Esophagus muscularis mucosa (tissue), 4 donors: ENCODE measurements at places on chromosomes 3 and 15. TPM values are rescaled to one million over a fixed set of nuclear protein-coding genes. Genes with fewer than 3 reads are reported as not detected.

The DAZL gene
- not detected for total RNA-seq

The MKRN3 gene
- not detected for total RNA-seq

The ALDH1L1 gene
- total RNA-seq, result 19.2 TPM

The FILIP1L gene
- total RNA-seq, result 134 TPM

The CPLX3 gene
- not detected for total RNA-seq

The VIPR1 gene
- 3.0 TPM for total RNA-seq

The FBXW12 gene
- 0.65 TPM for total RNA-seq

The HEG1 gene
- 78.0 TPM for total RNA-seq

The EIF4A2 gene
- total RNA-seq, result 442 TPM

The FGD5 gene
- 15.4 TPM for total RNA-seq

The SNTN gene
- not detected for total RNA-seq

The RNF7 gene
- total RNA-seq, result 47.2 TPM

The CD80 gene
- total RNA-seq, result not detected

The ERICH6 gene
- total RNA-seq, result not detected

GRCh38 chr3:113719294-113719693 lies 22.9 kb upstream of the USF3 start:
- no peak for DNase-seq

- DNase-seq, result peak; percentile 60
Observed at GRCh38 chr15:50229336-50229735, 36.2 kb downstream of the HDC start.

- no peak for DNase-seq
Observed at GRCh38 chr15:37995461-37996347, 61.3 kb downstream of the TMCO5A start.

DNA sequence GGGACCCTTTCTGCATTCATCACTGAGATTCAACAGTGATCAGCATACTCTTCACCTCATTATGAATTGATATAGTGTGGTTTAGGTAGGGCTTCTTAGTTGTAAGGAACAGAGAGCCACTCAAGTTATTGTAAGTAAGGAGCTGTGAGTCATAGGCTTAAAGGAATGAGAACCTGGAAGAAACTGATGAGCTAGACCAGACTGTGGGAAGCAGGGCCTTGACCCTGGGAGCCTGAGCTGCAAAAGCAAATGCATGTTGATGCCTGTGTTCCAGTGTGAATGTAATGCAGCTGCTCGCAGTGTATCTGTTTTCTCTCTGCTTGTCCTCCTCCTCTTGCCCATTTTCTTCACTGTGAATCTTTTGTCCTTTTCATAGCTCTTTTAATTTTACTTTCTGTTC lies 13.6 kb downstream of the ZKSCAN7 start:
- no peak for DNase-seq

- no peak for DNase-seq
Observed at GRCh38 chr3:18735005-18735404, 309.9 kb upstream of the SATB1 start.

DNA sequence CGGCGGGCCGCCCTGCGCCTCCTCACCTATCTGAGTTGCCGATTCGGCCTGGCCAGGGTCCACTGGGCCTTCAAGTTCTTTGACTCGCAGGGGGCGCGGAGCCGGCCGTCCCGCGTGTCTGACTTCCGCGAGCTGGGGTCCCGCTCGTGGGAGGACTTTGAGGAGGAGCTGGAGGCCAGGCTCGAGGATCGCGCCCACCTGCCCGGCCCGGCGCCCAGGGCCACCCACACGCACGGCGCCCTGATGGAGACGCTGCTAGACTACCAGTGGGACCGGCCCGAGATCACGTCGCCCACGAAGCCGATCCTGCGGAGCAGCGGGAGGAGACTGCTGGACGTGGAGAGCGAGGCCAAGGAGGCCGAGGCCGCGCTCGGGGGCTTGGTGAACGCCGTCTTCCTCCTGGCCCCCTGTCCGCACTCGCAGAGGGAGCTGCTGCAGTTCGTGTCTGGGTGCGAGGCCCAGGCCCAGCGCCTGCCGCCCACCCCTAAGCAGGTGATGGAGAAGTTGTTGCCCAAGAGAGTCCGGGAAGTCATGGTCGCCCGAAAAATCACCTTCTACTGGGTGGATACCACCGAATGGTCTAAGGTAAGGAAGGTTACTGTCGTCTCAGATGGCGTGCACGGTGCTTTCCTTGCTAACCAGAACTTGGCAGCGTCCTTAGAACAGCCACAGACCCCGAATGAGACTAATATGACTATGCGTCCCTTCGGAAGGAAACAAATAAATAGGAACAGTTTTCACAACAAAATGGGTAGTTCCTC lies 567 bp downstream of the TICRR start:
- no peak for DNase-seq

GRCh38 chr15:55770261-55770660 lies 27.3 kb upstream of the PRTG start:
- DNase-seq, result no peak

DNA sequence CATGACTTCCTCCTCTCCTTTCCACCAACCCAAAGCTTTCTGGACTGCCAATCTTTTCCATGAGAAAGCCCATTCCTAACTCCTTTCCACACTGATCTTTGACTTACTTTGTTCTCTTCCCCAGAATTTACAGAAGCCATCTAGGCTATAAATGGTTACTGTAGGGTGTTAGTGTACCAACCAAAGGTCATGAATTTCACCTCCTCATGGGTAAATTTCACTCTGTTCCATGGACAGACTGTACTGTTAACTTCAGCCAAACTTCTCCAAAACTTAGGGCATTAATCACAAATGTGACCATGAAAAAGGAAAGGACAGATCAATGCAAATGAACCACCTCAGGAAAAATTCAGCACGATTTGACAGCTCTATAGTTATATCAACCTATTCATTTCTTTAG lies 54.9 kb downstream of the ATOSA start:
- DNase-seq, result no peak

- DNase-seq, result no peak
Observed at GRCh38 chr15:72851586-72851985, 68.0 kb upstream of the ADPGK start.

- DNase-seq, result no peak
Observed at GRCh38 chr3:17972959-17973906, 230.8 kb upstream of the TBC1D5 start.

- DNase-seq, result no peak
Observed at GRCh38 chr15:64249883-64250575, 87.2 kb upstream of the PPIB start.

DNA sequence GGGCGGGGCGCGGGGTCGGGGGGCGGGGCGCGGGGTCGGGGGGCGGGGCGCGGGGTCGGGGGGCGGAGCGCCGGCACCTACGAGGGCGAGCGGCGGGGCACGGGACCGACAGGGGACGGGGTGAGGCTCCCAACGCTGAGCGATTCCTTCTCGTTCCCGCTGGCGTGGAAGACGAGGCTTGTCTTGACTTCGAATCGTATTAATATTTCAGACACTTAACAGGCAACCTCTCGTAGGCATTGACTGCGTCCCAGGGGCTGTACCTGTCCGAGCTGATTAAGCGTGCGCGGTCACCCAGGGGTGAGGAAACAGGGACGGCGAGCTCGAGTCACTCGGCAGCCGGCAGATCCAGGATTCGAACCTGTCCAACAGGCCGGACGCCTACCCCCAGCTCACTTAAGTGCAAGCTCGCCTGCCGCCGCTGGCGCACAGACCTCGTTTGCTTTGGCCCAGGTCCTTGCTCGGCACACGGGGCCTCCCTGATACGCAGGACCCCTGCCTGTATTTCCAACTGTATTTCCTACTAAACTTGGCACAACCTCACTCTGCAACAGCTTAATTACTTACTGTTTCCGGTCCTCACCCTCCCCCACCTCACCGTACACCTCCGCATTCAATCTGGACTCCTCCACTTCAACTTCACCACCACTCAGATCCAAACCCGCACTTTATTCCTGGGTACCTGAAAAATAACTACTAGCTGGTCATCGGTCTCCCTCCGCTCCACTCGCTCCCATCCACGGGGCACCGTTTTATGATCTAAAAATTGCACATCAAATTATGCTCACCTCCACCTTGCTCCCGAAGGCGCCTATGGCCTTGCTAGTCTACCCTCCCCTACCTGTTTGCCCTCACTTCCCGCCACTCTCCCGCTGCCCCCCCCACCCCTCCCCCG lies 722 bp upstream of the ZXDC start:
- DNase-seq, result no peak

DNA sequence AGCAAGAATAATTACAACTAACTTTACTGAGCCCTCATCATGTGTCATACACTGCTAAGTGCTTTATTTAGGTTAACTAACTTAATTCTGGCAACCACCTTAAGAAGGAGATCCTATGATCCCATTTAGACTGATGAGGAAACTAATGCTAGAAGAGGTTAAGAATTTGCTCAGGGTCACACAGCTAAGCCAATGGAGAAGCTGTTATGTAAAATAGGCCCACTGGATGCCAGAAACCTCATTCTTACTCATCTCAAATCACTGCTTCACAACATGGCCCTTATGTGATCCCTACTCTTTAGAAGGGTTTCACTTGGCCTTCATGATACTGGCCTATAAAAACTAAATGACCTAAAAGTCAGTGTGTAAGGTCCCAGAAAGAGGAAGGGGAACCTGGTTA lies 41.2 kb downstream of the IMPG2 start:
- DNase-seq, result no peak

DNA sequence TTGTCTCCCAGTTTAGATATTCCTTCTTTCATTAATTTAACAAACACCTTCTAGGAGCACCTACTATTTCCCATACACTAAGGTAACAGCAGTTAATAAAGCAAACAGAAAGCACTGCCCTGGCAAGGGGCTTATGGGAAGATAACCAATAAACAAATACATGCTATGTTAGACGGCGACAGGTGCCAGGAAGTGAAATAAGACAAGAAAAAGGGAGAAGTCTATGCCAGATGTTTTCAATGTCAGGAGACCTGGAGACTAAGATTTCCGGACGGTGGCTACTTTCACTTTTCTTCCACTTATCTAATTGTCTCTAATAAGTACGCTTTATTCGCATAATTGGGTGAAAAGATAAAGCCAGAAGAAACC lies 32.5 kb upstream of the ZNF445 start:
- no peak for DNase-seq

GRCh38 chr3:115239717-115240116 lies 92.6 kb upstream of the ZBTB20 start:
- no peak for DNase-seq

GRCh38 chr3:42659451-42660130 lies 6.1 kb downstream of the ZBTB47 start:
- peak; percentile 86 for DNase-seq

- DNase-seq, result no peak
Observed at GRCh38 chr15:52445553-52445952, 83.1 kb downstream of the MYO5A start.

DNA sequence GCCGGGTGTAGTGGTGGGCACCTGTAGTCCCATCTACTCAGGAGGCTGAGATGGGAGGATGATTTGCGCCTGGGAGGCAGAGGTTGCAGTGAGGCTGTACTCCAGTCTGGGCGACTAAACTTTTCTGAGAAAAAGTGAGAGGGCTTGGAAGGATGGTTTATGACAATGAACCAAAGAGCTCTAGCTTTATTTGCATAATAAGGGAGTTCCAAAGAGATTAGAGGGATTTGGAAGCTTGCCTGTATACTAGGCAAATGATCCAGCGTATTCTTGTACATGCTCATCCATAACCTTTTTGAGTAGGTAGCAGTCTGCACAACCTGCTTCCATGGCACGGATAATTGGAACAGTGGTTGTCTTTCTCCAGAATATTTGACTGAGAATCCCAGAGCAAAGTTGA lies 251.1 kb downstream of the CHL1 start:
- no peak for DNase-seq

DNA sequence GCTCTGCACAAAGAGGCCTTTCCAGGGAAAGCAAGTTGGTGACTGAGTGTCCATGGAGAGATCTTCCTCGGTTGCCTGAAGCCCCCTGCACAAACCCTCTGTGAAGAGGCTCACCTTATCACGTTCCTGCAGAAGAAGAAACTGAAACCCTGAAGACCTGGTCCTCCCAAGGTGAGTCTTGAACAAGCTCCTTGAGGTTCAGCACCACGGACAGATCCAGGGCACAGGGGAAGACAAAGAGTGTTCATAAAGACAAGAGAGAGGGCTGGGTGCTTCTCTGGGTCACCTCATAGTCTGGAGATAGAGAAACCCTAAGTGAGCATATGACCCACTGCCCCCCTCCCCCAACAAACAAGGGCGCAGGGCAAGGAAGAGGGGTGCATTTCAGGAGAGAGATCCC lies 21.7 kb upstream of the TBC1D21 start:
- no peak for DNase-seq

DNA sequence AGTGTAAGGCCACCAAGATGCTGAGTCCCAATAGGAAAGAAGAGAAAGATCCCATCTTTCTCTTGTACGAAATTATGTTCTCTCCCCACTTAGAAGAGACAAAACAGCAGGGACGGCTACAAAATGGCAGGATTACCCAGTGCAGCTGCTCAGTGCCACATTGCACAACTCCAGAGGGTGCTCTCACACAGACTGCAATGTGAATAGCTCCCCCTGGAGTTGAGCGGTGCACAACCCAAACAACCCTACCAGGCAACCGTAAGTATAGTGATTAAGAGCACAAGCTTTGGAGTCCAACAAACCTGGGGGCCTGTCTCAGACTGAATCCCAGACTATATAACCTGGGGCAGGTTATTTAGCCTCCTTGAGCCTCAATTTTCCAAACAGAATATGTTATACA lies 3.1 kb upstream of the BHLHE40 start:
- no peak for DNase-seq

DNA sequence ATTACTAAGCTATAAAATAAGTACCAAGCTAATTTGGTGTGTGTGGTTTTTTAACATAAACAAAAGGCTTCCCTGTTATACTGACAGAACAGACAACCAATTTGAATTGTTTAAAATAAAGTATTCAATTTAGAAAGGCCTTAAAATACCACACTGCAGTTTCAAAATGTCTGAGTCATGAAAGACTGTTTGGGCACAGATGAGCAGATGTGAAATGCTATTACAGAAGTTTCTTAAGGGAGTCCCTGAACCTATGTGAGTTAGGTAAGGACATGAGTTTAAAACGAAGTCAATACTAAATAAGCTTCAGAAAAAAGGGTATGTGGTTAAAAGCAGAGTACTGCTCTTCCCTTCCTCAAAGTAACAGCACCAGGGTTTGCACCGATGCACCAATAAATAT lies 69.7 kb upstream of the SETMAR start:
- DNase-seq, result no peak

DNA sequence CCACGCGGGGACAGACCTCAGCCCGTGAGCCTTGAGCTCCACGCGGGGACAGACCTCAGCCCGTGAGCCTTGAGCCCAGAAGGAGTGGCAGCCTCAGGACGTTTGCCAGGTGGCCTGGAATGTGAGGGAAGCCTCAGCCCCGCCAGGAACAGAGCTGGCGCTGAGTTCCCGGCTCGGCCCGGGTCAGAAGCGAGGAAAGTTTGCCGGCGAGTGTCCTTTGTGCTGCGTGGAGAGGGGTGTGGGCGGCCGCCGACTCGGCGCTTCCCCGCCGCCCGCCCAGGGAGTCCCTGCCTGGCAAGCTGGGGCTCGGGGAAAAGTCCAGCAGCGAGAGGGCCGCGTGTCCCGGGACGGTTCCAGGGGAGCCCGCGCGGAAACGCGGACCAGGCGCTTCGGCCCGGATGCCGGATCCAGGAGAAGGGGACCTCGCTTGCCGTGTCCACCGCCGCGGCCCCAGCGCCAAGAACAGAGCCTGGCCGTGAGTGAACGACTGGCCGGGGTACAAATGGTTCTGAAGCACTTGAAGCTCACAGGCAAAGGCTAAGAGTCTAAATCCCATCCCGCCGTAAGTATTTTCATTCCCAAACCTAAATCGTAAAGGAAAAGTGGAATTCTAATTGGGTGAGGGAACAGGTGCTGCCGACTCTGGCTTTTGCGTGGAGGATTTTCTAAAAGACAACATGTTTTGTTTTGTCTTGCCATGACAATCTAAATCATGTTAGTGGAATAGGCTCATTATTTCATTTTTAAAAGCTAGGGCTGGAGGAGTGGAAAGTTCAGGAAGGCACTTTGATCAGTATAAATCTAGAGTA lies 1.7 kb downstream of the LRRN1 start:
- DNase-seq, result no peak

- no peak for DNase-seq
Observed at GRCh38 chr3:98778852-98779413, 15.8 kb downstream of the ST3GAL6 start.
